ENCODE measurements at places on chromosomes 1 and 21.

- no peak for DNase-seq
Measured at GRCh38 chr1:178004926-178005391, 35.1 kb upstream of the SEC16B start.

GRCh38 chr1:54743416-54744226 is 20.7 kb downstream of the PARS2 start:
- no peak for DNase-seq

- no peak for DNase-seq
Measured at GRCh38 chr1:204128464-204128963, 23.3 kb downstream of the ETNK2 start.

DNA sequence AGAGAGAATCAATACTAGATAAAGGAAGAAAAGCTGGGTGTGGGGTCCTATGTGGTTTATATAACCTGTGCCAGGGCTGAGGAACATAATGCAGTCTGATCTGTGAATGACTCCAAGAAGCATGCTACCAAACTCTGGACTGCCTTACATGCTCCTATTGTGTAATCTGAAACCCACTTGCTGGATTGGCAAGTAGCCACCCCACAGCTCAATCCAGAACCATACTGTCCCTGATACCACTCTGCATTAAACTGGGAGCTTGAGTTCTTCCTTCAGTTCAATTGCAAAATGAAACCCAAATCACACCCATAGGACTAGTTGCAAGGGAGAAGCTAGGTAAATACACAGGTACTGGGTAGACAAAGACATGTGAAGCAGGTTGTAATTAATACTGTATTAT is 115.4 kb upstream of the NEGR1 start:
- DNase-seq = no peak

- no peak for DNase-seq
Measured at GRCh38 chr21:44365251-44365966, 12.0 kb downstream of the TRPM2 start.

DNA sequence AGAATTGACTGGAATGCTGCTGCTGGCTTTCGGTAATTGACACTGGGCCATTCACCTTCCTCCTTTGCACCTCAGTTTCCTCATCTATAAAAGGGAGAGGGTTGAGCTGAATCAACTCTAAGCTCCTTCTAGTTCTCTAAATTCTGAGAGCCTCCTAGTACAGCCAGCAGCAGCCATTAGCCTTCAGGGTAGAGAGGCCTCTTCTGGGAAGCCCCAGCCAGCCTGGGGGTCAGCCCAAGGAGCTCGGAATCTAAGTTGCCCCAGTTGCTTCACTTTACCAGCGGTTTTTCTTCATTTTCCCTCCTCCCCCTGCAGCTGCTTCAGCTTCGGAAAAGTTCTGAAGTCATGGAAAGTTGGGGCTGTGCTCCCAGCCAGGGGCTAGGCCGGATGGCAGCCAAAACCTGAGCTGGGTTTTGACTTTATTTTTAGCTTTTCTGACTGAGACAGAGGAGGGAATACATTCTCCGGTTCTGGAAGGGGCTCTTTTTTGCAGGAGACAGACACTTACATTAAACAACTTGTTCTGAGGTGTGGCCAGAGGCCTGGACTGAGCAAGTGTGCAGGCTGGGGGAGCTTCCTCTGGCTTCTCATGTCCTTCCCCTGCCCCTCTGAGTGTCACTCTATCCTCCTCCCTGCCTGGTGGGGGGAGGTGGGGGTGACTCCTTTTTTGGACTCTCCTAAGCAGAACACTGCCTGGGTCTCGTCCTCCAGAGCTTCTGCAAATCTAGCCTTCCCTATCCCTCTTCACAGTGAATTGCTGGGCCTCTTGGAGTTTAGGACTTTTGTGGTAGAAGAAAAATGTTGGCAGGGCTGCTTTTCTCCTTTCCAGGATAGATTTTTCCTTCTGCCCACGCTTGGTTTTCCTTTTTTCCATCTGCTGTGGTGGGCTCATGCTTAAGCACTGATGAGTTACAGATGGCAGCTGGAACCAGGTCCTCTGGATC is 14.4 kb downstream of the LMNA start:
- DNase-seq = no peak

DNA sequence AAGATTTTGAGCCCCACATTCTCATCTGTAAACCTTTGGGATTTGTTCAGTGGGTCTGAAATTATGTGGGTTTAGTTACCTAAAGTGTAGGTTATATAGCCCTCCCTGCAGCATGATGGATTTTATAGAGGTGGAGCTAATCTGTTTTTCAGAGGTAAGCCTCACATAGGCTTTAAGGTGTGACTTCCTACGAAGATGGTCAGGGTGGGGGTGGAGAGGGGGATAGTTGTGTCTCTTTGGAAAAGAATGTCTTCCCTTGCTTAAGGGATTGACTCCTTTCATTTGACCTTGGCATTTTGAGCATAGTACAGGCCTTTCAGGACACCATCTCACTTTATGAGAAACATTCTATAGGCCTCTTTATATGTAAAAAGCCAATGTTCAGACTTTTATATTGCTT is 3.4 kb downstream of the CACHD1 start:
- DNase-seq = no peak

DNA sequence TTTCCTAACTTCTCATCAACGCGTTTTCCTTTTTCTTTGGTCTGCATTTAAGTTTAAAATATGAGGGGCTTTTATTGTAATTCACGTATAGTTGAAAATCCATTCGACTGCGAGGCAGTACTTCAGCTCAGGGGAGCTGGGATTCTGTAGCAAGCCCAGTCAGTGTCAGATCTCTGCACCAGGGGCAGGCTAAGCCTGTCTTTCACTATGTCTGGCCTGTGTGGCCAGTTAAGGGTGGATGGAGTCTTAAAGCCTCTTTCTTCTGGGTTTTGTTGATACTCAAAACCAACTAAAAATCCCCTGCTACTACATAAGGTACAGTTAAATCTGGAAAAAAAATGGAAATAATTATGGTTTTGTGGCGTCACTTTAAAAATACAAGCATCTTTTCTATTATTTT is 124.7 kb downstream of the TYW3 start:
- no peak for DNase-seq

GRCh38 chr1:212108981-212109380 is 73.4 kb downstream of the DTL start:
- no peak for DNase-seq

DNA sequence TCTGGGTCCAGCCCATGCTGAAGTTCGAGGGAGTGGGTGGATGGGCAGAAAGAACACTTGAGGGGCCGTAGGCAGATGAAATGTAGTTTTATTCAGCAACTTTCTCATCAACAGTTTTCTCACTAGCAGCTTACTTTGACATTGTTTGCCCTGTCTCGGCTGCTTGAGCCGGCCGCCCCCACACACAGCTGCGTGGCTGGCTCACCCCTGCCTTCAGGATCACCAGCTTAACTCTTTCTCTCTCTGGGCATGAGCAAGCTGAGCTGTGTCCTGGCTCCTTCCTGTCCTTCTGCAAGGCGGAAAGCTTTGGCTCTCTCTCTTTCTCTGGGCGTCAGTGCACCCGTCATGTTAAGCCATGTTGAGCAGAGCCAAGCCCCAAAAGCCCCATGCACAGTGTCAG is 104.4 kb upstream of the GNG12 start:
- DNase-seq = no peak

- DNase-seq = no peak
Measured at GRCh38 chr1:51086496-51087271, 15.3 kb upstream of the C1orf185 start.

- DNase-seq = no peak
Measured at GRCh38 chr1:239237912-239238311, 148.5 kb upstream of the CHRM3 start.

DNA sequence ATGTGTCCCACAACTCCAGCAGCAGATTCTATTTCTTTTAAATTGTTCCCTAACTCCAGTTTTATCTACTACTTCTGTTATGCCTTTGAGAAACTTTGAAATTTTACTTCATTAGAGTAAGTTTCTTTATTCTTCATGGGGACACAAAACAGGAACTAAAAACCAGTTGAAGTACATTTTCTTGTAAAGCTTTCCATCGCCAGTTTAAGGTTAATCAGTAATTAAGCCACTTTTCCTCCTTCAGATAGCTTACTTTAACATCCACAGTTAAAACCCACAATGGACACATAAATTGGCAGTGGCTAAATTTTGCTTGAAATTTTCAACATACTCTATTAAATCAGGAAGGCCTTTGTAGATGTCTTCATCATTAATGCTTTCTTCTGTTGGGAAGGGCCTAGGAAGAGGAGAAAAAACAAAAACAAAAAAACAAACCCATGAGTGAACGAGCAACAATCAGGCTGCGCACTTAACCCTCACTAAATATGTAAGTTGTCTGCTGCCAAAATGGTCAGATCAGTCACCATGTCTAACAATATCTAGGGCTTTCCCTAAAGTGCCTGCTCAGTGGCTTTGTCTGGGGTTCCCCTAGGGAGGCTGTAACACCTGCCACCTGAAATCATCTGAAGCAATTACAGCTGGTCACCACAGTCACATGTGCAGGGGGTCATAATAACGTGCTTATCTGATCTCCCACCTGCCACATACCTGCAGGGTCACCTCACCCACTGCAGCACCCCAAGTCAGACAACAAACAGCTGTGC is 187.9 kb downstream of the VAV3 start:
- DNase-seq = no peak

GRCh38 chr1:199641531-199641930 is 386.0 kb upstream of the NR5A2 start:
- no peak for DNase-seq

GRCh38 chr1:171997936-171998335 is 156.6 kb downstream of the DNM3 start:
- no peak for DNase-seq

DNA sequence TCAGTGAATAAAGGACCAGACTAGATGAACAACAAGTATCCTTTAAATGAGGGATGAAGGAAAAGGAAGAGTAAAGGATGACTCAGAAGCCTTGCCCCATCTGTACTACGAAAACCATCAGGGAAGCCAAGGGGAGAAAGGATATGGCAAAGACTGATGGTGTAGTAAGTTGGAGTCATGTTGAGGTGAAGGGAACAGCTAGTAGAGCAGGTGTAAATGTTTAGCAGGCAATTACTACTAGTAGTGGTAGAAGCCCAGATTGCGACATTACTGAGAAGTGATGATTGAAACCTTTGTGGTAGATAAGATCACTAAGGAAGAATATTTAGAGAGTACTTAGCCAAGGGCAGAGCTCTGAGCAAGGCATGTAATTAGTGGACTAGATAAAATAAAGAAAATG is 84.0 kb downstream of the PHTF1 start:
- no peak for DNase-seq

DNA sequence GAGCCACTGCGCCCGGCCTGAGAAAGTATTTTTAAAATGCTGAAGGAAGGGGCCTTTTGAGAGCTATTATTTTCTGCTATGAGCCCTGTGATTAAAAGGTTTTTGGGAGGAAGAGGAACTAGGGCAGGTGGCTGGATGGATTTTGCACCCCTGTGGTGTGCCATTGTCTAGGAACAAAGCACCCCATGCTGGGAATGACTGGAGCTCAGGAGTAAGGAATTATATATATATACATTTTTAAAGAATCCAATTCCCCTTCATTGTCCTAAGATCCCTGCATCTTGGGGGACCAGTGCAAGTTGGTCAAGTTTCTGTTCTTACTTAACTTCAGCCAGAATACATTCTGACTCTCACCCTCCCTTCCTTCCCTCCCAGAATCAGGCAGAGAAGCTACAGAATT is 91.6 kb downstream of the ZNF648 start:
- DNase-seq = no peak

GRCh38 chr1:184152434-184152898 is 100.9 kb downstream of the TSEN15 start:
- DNase-seq = no peak

DNA sequence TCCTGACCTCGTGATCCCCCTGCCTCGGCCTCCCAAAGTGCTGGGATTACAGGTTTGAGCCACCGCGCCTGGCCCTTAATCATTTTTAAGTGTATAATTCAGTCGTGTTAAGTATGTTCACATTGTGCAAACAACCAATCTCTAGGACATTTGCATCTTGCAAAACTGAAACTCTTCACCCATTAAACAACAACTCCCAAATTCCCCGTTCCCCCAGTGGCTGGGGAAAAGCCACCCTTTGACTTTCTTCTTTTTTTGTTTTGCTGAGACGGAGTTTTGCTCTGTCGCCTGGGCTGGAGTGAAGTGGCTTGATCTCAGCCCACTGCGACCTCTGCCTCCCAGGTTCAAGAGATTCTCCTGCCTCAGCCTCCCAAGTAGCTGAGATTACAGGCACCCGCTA is 6.5 kb upstream of the THEMIS2 start:
- DNase-seq = no peak

DNA sequence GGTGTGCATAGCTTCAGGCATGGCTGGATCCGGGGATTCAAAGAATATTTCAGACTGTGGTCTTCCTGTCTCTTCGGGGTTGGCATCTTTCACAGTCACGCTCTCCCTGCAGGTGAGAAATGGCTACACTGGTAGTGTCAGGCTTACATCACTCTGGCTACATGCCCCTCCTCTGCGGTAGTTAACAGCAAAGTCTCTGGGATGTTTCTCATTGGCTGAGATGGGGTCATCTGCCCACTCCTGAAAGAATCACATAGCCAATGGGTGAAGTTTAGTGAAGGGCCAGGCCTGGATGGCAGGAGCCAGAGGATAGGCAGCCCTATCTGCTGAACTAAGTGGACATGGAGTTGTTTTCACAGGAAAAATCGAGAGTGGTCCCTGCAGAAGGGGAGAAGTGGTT is 356.5 kb downstream of the MATN1 start:
- no peak for DNase-seq

DNA sequence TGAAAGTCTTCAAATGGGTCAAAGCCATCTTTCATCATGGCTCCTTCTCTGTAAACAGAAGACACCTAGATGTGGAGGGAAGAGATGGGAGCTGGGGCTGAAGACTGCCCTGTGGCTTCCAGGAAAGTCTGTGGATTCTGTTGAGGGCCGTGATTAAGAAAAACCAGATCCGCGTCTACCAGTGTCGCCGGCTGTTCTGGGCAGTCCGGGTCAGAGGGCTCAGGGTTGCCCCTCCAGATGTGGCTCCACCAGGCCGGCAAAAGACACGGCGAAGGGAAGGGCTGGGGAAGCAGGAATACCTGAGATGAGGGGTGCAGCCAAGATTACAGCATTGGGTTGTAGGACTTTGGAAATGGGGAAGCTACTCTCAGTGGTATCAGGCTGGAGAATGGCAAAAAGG is 162.6 kb downstream of the RHOU start:
- no peak for DNase-seq

DNA sequence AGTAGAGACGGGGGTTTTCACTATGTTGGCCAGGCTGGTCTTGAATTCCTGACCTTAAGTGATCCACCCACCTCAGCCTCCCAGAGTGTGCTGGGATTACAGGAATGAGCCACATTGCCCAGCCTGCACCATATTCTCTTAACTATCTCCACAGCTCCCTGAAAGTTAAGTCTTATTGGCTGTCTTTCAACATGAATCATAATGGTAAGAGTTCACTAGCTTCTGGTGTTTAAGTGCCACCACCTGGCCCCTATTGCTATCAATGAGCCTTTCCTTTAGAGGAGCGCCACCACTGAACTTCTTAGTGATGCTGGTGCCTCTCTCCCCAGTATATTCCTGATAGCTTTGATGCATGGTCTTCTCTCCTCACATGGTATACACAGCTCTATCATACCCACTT is 15.7 kb downstream of the ZFYVE9 start:
- no peak for DNase-seq

Data from CD4-positive, alpha-beta memory T cell (primary cell).